ENCODE measurements at places on chromosomes 16 and 17.

GRCh38 chr17:51261024-51261963 is 948 bp downstream of the UTP18 start:
- no peak for DNase-seq

GRCh38 chr16:61915569-61915968 is 120.7 kb downstream of the CDH8 start:
- no peak for DNase-seq

DNA sequence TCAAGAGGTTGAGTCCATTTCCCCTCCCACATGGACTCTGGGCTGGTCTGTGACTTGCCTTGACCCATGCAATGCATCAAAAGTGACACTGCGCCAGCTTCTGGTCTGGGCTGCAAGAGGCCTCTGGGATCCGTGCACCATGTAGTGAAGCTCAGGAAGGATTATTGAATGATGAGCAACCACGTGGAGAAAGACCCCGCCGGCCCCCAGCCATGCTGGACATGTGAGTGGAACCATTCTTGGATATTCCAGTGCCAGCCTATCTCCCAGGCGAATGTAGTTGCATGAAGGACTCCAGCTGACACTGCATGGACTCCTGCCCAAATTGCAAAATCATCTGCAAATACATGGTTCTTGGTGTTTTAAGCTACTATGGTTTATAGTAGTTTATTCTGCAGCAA is 7.6 kb upstream of the ALOX15B start:
- no peak for DNase-seq

GRCh38 chr17:75854881-75855309 is 240 bp downstream of the WBP2 start:
- no peak for DNase-seq

DNA sequence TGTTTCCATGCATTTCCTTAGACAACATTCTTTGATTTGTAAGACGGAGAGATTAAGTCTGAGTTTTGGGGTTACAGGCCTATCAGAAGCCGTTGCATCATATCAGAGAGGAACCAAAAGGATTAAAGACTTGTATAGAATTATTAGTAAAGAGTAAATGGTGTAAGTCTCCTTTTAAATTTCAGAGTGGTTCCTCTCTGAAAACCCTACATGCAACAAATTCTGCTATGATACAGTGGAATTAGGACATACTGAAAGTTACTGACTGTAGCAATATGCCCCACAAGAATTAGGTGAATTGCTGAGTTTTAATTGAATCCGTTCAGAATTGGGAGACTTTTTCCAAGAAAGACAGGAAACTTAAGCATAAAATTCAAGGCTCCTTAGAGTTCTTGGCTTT is 221.6 kb downstream of the FTO start:
- no peak for DNase-seq

- no peak for DNase-seq
Measured at GRCh38 chr16:69397821-69398521, 12.2 kb upstream of the TERF2 start.

DNA sequence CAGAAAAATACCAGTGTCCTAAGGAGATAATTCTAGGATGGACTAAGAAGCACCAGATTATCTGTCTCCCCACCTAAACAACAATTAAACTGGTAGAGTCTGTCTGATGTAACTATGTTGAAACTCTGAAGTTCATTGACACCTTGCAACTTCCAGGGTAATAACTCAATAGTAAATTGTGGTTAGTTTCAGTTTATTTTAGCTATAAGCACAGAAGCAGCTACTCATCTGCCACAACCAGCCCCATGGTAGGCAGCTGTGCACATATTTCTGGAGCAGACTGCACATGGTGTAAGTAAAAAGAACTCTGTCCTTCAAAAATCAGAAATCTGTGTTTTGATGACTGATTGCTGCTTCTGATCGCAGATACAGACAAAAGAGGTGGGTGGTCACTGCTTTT is 852.1 kb downstream of the CDH11 start:
- no peak for DNase-seq

DNA sequence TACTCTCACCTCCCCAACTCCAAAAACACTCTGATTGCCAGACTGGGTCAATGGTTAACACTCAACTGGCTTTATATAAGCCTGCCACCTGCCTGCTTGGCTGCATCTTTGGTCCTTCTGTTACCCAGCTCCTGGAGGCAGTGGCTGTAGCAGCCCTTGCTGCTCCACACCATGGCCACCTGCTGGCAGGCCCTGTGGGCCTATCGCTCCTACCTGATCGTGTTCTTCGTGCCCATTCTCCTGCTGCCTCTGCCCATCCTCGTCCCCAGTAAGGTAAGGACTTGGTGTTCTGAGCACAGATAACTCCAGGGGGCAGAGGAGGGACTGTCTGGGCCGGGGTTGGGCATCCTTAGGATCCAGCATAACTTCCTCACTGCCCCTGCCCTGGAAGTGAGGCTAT is at the start of gene SLC13A2:
TSS of gene SLC13A2 (plus strand) at position 103 of the 400 bp plus-strand sequence. CDS start at position 172, 69 bp downstream.
- DNase-seq: no peak

DNA sequence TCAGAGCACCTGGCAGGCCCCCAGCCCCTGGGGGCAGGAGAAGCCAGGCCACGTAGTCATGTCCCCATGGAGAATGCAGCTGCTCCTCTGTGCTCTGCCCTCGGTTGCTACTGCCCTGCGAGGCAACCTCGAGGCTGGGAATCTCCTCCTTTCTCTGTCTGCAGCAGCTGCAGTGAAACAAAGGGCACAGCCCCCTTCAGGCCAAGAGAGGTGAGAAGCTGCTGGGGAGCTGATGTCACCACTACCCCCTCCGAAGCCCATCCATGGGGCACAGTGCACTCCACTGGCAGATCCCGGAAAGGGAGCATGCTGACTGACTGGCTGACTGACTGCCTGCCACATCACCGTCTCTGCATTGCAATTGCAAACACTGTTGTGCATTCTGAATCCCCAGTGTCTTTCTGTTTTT is 103.7 kb downstream of the GRIN2A start:
- DNase-seq: no peak

DNA sequence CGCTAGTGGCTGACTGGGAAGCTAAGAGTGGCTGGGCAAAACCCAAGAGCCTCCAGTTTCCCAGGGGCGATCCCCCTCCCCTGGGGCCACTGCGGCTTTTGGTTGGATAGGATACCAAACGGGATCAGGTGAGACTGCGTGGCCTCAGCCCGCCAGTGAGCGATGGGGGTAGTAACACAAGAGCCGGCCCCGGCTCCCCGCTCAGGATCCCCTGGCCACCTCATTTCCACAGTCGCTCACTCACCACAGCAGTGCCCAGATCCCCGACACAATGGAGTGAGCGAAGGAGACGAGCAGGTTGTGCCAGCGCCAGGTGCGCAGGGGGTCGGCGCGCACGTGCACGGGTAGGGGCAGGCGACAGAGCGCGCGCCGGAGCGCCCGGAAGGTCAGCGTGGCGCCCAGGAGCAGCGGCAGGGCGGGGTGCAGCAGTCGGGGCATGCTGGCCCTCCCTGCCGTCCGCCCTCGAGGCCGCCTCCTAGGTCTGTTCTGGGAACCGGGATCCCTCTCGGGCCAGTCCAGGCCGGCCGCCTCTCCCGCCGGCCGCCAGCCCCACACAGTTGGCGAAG is 290 bp downstream of the TLCD1 start:
- DNase-seq: peak; percentile 37

GRCh38 chr17:66152756-66153155 is 39.2 kb downstream of the CEP112 start:
- no peak for DNase-seq

DNA sequence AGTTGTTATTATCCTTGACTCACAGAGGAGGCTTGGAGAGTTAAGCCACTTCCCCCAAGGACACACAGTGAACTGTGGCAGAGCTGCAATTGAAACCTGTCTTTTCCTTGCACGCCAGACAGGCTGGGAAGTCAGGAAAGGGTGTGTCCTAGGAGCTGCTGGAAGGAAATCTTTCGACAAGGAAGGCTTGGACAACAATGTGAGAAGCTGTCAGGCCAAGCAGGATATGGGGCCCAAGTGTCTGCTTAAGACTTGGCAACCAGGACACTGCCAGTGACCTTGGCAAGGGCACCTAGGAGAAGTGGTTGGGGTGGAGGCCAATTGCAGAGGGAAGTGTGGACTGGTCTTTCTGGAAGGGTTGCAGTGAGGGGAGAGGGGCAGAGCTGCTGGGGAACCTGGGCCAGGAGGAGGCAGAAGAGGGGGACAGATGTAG is 2.1 kb upstream of the CAMKK1 start:
- DNase-seq: peak; percentile 21

- DNase-seq: no peak
Measured at GRCh38 chr16:86281421-86281820, 228.9 kb upstream of the FOXF1 start.

DNA sequence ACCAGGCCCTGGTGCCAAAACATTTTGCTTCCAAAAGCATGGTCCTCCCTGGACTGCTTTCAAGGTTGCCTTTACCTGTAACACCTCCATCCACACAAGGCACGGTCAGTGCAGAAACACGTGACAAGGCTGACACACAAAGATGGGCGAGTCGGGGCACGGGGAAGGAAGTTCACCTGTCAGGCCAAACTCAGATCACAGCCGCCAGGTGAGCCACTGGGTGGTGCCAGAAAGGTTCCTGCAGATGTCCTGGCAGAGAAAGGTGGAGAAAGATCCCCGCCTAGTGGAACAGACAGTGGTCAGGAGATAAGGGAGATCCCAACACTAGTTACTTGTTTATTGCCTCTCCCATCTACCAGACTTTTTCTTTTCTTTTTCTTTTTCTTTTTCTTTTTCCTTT is 155.3 kb downstream of the AIPL1 start:
- DNase-seq: no peak

DNA sequence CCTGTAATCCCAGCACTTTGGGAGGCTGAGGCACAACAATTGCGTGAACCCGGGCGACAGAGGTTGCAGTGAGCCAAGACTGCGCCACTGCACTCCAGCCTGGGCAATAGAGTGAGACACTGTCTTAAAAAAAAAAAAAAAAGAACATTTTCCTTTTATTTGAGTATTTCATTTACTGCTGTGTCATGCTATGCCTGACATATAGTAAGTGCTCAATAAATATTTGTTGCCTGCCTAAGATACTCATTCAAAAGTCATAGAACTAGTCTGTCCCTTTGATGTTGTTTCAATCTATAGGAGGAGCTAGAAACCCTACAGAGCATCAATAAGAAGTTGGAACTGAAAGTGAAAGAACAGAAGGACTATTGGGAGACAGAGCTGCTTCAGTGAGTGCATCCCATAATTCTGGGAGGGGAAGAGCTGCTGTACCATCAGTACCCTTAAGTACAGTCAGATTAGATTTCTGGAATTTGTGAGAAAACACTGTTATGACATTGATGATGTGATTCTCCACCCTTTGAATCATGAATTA is 20.0 kb downstream of the CALCOCO2 start:
- DNase-seq: no peak

- DNase-seq: no peak
Measured at GRCh38 chr16:68592466-68593337, 52.4 kb upstream of the CDH3 start.

DNA sequence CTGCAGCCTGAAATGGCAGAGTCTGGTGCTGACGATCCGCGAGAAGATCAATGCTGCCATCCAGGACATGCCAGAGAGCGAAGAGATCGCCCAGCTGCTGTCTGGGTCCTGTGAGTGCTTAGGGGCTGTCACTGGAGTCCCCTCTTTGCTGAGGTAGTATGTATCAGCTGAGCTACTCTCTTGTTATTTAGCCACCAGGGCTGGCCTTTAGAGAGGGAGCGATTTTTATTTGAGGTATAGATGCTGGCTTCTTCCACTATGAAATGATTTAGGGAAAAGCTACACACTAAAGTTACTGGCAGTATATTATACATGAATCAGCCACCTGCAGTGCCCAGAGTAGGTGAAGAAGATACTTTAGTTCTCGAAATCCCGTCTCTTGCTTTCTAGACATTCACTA is 2.6 kb downstream of the CDK5RAP3 start:
- DNase-seq: no peak

DNA sequence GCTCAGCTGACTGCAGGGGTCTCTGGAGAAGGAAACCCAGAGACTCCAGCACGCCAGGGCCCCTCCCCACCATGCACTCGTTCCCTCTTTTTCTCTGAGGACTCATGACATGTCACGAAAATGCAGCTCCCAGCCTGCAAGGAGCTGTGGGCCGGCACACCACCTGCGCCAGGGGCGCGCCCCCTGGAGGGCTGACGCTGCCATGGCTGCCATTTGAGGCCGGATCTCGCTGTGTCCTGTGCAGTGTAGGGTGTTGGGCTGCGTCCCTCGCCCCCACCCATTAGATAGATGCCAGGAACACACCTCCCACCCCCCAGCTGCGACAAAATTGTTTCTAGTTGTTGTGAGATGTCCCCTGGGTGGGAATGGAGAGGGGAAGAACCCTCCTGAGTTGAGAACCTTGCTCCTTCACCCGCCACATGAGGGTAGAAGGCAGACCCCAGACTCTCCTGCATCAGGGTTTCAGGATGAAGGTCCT is 8.2 kb downstream of the SYNGR2 start:
- peak; percentile 42 for DNase-seq

DNA sequence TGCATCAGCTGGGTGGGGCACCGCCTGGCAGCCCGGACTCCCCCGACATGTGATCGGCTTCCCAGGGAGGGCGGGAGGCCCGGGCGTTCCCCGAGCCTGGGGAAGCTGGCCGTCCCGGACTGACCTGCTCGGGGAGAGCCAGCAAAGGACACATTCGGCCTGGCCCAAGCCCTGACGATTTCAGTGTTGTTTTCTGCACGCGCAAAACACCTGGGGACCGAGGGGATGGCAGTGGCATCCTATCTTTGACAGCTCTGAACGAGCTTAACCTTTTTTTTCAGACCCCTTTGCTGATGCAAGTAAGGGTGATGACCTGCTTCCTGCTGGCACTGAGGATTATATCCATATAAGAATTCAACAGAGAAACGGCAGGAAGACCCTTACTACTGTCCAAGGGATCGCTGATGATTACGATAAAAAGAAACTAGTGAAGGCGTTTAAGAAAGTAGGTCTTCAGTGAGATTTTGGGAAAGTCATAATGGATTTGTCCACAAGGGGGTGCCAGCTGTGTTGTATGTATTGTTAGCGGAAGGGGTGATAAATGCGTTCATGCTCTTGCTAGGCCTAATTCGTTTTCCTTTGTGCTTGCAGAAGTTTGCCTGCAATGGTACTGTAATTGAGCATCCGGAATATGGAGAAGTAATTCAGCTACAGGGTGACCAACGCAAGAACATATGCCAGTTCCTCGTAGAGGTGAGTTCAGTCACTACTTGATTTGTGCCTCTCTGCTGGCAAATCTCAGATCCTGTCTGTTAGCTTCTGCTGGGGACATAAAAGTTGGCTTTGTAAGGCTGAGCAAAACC is 1.0 kb downstream of the EIF1 start:
- DNase-seq: no peak

DNA sequence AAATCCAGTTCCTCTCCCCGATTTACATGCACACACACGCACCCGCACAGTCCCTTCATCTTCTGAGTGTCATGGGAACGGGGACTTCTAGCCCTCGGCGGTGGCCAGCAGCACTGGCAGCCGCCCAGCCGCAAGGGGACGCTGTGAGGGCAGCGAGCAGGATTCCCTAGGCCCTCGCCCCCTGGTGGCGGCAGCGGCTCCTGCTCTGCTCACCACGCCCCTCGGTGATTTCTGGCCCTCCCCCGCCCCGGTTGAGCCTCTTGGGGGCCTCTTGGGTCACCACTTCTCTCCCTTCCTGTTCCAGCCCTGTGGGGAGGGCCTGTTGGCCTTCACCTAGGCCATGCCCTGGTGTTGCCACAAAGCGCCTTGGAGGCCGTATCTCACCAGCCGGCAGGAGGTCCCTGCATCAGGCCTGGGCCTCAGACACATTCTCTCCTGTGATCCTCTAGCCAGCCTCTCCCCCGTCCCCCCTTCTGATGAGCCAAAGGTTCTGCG is 75.2 kb upstream of the KSR1 start:
- peak; percentile 23 for DNase-seq

GRCh38 chr16:50967827-50968612 is 183.1 kb downstream of the SALL1 start:
- DNase-seq: no peak

Measured in GDM1 (cell line).